ENCODE measurements at places on chromosomes 2 and 18.
A peak's percentile ranks its signal among the peaks of the same experiment; 100 is the strongest.

DNA sequence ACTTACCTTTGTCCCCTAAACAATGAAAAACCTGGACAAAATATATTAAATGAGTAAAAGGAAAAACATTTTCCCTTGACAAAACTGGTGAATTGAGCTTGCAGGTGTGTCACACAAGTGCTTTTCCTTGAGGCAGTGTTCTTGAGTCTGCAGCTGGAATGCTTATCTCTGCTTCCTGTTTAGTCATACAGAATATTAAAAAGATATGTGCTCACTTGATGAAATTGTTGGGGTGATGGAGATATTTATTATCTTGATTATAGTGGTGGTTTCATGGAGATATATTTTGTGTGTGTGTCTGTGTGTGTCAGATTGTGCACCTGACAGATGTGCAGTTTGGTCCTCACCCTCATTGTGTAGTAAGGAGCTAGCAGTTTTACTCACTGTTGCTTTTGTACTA lies 3.3 kb downstream of the TAF1B start:
- DNase-seq, result no peak

DNA sequence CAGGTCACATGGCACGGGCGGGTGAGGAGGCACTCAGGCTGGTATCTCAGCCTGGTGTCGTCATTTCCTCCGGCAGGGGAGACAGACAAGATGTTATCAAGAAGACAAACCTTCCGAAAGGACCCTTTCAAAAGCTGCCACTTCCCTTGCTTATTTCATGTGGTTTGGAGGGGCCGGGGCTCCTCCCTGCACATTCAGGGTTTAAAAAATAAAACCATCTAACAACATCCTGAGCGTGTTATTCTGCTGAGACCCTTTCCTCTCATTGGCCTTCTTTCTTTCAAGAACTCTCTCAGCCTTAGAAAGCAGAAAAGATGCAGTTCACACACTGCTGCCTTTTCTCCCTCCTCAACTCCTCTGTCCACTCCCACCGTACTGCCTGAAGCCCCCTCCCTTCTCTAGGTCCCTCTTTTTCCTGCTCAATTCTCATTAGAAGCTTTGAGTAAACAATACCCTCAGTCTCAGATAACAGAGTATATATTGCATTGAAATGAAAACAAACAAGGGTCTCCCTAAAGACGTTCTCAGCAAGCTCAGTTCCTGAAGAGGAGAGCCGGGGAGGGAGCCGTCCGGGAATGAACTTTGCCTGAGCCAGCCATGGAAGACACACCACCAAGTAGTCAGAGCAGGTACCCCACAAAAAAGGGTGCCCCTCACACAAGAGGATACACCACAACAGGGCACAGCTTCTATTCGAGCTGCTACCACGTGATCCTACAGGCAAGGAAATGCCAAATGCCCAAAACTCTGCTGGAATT lies 9.7 kb downstream of the SMAD7 start:
- no peak for DNase-seq

- no peak for DNase-seq
These were observed 7.4 kb downstream of the BCL2L11 start for GRCh38 chr2:111128096-111128495.

- no peak for DNase-seq
These were observed 43.9 kb downstream of the ACSL3 start for GRCh38 chr2:222904557-222905258.

- peak; percentile 66 for DNase-seq
These were observed 241.4 kb downstream of the KCNS3 start for GRCh38 chr2:18119883-18120282.

DNA sequence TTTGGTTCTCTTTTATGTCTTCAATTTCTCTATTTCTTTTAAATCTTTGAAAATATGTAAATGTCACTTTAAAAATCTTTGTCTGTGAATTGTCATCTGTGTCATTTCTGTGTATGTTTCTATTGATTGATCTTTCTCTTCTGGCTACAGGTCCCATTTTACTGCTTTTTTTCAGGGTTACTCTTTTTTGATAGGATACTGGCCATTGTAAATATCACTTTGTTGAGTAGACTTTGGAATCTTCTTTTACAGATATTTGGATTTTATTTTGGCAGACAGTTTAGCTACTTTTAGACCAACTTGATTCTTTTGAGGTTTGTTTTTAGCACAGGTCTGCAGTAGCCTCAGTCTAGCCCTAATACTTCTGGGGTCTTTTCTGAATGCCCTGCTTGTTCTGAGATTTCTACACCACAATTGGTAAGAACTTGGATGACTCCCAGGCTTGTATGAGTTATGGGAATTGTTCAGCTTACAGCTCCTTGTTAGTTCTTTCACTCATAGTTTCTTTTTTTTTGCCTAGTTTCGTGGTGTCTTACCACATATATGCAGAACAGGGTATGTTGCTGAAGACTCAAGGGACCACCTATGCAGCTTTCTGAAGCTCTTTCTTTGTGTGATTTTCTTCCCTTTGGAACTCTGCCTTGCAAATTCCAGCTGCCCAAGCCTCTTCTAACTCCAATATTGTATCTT lies 122.2 kb downstream of the QPCT start:
- DNase-seq, result no peak

DNA sequence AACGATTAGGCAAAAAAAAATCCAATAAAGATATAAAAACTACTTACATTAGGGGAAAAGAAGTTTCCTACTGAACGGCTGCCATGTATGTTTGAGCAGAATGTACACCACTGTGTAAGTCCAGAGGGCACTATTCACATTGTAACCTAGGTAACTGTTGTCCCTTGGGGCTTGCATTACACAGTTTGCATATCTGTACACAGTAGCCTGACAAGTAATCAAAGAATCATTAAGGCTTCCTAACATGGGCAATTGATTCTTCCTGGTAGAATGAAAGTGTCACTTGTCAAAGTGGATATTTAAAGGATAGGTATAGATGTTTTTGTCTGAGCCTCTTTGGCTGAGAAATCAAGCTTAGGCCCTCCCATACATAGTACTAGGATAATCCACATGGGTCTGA lies 39.1 kb downstream of the PLEK start:
- DNase-seq, result no peak

DNA sequence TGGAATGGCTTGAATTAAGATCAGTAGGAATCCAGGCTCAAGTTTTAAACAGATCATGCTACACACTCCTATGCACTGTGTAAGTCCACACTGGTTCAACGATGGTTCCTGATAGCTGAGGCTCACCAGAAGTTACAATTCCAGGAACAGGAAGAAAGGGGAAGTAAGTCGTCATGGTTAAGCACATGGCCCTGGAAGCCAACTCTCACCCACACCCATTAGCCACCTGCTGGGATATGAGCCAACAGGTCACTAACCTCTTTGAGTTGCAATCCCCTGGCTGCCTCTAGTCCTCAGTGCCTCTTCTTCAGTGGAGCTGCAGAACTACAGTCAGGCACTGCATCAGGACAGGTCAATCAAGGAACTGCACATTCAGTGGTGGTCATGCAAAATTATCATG lies 133.5 kb downstream of the TMEM182 start:
- DNase-seq, result no peak

DNA sequence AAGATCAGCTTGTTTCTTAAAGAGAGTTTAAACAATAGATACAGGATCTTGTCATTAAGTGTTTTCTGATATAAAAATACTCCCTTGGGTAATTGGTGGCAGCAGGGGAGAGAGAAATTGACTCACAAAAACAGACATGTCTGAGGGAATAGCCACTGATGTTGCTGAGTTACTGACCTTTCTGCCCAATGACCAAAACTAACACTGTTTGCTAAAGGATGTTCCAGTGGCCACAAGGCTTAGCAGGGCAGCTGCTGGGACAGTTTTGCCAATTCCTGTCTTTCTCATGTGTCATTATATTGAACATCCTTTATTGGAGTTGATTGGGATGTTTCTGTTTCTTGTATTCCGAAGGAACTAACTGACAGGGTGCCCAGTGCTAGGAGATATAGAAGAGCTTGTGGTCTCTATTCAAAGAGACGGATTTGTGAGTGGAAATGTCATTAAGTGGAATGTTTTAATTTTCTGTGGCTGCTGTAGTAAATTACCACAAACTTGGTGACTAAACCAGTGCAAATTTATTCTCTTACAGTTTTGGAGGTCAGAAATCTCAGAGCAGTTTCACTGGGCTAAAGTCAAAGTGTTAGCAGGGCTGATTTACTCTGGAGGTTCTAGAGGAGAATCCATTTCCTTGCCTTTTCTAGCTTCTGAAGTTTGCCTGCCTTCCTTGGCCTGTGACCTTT lies 124.8 kb upstream of the RMDN2 start:
- DNase-seq, result no peak

- DNase-seq, result no peak
These were observed 45.1 kb downstream of the LBH start for GRCh38 chr2:30276455-30276911.

GRCh38 chr2:118153433-118153832 lies 65.2 kb downstream of the INSIG2 start:
- no peak for DNase-seq

DNA sequence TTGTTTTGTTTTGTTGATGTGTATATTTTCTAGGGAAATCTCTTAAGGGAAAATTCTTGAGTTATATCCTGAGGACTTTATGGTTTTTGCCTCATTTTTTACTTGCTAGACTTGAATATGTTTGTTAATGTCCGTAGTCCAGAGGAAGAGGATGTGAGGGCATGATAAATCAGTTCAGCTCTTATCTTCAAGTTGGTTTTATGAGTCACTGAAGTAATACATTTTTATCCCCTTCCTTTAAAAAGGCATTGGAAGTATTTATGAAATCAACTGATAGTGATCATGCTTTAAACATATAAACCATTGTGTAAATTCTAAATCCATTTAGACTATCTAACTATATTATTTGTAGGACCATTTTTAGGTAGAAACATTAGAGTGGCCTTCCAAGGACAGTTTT lies 43.9 kb upstream of the CYBRD1 start:
- no peak for DNase-seq

- no peak for DNase-seq
These were observed 22.3 kb downstream of the COL4A3 start for GRCh38 chr2:227186751-227187150.

DNA sequence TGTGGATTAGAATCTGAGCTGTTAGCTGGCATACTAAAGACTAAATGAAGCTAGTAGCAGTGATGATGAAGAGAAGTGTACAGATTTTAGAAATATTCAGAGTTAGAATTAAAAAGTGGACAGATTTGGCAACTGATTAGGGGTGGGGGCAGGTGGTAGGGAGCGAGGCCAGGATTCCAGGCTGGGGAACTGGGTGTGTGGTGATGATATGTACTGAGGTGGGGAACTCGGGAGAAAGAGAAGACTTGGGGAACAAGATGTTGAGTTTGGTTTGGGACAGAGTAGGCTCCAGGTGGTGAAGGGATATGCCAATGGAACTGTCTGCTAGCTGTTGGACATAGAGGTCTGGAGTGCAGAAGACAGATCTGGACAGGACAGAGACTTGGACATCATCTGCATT lies 9.2 kb upstream of the CYP26B1 start:
- no peak for DNase-seq

- no peak for DNase-seq
These were observed 76.6 kb downstream of the CCDC85A start for GRCh38 chr2:56260415-56260814.

DNA sequence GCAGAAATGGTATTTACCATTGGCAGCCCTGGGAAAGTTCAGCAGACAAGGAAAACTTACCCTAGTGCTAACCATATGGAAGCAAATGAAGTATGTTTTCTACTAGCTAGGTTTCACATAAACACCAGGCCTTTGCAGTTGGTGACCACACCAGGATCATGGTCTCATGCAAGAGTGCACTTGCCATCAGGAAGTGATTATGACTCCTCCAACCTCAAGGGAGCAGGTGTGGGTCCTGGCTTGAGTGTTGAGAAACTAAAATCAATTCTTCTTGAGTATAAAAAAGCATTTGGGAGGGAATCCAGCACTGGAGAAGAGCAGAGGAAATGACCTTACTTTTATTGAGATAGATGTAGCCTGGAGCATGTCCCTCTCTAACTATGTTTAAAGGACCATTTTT lies 56.8 kb upstream of the SPAG16 start:
- no peak for DNase-seq

Data from sigmoid colon (tissue), 7 donors.